ENCODE measurements at places on chromosomes 7 and 10.

- DNase-seq = no peak
These were observed 3.4 kb upstream of the PPP2R2D start for GRCh38 chr10:131897297-131897899.

DNA sequence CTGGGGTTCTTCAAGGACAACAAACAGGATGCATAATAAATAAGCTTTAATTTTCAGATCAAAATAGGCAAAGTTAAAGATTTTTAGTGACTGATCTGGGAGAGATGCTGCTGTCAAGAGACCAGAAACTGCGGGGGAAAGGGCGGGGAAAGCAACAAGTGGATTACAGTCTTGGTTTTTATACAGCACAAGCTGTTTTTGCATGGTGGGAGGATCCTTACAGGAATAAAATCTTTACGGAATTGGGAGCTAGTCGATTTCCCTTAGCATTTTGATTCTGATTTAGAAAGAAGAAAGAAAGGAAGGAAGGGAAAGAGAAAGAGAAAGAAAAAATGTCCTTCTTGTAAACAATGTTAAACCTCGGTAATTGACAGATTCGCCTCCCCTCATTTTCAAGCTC, 242.3 kb upstream of the SP8 start:
- no peak for DNase-seq

DNA sequence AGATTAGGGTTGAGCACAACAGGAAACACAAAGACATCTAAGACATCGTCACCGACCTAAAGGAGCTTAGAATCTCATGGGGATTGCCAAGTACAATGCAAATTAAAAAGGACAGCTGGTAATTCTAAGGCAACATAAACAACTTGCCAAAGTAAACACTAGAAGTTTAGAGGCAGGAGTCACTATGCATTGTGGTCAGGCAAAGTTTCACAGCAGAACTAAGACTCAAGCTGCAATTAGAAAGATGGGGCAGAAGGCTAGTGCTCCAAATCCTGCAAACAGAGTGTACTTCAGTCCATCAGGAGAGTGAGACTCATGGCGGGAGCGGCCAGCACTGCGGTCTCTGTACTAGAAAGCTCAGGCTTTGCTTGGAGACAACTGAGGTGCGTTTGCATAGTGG, 52.7 kb downstream of the HIPK2 start:
- peak; percentile 49 for DNase-seq

DNA sequence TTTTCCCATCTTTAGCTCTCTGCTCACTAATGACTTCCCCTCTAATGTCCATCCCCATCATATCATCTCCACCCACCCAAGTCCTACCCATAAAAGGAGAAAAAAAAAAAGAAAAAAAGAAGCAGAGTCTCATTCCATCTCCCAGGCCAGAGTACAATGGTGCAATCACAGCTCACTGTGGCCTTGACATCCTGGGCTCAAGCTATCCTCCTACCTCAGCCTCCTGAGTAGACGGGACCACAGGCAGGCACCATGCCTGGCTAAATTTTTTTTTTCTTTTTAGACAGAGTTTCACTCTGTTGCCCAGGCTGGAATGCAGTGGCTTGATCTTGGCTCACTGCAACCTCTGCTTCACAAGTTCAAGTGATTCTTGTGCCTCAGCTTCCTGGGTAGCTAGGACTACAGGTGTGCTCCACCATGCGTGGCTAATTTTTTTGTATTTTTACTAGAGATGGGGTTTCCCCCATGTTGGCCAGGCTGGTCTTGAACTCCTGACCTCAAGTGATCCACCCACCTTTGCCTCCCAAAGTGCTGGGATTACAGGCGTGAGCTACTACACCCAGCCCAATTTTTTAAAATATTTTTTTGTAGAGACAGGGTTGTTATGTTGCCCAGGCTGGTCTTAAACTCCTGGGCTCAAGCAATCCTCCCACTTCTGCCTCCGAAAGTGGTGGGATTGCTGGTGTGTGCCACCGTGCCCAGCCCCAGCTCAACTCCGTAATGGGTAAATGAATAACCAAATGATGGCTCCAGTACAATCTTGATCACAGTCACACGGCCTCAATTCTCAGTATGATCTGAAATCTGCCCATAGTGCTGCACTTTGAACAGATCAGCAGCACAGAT, 24.6 kb upstream of the SGMS1 start:
- DNase-seq = no peak

DNA sequence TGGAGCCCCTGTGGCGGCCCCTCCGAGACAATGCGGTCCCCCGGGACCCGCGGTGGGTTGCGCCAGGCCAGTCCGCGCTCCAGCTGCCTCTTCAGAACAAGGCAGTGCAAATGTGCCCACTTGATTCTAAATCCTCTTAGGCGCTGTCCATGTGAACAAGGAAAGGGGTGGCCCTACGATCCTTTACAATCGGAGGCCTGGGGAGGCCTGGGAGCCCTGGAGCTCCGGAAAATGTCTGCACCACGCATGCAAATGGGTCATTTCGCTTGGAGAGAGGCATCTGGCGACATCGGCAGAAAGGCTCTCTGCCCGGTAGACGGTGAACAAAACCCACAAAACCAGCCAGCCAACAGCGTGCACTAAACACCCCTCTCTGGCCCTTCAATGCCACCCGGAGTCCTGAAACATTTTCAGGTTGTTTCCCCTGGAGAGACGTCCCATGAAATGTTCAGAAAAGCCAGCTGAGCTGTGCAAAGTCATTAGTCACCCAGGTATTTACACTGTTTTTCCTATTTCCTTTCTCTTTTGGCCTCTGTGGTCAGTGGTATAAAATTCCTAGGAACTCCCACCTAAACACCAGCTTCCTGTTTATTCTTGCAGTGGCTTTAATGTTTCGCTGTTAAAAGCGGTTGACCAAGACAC, 102.8 kb upstream of the ZNF438 start:
- DNase-seq = peak; percentile 73

- DNase-seq = no peak
These were observed 276.0 kb downstream of the RPS24 start for GRCh38 chr10:78309536-78310237.

DNA sequence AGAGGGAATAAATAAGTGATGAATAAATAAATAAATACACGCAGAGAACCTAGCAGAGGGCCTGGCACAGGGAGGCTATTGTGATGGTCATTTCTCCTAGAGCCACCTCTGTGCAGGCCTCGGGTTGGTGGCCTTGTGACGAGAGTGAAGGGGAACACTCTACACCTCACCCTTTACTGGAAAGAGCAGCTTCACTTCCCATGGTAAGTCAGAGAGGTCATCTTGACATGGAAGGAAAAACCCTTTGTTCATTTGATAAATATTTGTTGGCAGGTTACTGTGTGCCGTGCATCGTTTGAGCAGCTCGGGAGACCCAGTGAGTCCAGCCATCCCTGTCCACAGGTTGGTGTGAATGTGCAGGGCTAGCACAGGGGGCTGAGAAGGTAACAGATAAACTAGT, 70.2 kb upstream of the PODXL start:
- no peak for DNase-seq

Measured in fibroblast of skin of abdomen (primary cell).